ENCODE measurements at places on chromosomes 6 and 20.

GRCh38 chr20:431012-431904 lies 23.2 kb downstream of the RBCK1 start:
- DNase-seq: no peak

- no peak for DNase-seq
Observed at GRCh38 chr6:107677399-107677798, 146.7 kb downstream of the SCML4 start.

- DNase-seq: no peak
Observed at GRCh38 chr6:116030770-116031169, 29.9 kb downstream of the FRK start.

DNA sequence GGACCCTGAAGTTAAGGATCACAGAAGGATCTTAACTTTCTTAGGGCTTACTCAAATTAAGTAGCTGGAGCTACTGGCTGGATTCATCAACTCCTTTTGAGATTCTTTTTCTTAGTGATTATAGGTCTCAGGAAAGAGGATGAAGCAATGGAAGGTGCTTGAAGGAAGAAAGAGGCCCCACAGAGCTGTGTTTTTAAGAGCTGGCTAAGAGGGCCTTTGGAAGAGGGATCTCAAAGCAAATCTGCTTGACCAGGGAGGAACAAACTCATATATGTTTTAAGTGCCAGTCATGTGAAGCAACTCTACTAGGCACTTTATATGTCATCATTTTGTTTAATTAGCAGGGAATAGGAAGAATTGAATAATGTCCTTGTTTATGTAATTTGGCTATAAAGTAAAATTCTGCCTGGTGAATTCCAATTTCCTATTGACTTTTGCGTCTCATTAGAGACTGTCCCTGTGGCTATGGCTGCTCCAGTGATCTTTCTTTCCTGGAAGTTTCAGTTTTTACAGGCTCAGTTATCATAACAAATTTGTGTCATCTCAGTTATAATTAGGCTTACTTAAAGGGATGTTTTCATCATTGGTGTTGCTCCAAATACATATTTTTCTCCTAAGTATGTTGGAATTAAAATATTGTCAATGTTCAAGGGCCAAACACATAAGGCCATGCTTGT lies 222.8 kb upstream of the CITED2 start:
- DNase-seq: no peak

- DNase-seq: no peak
Observed at GRCh38 chr6:143691900-143692636, 14.3 kb downstream of the PHACTR2 start.

DNA sequence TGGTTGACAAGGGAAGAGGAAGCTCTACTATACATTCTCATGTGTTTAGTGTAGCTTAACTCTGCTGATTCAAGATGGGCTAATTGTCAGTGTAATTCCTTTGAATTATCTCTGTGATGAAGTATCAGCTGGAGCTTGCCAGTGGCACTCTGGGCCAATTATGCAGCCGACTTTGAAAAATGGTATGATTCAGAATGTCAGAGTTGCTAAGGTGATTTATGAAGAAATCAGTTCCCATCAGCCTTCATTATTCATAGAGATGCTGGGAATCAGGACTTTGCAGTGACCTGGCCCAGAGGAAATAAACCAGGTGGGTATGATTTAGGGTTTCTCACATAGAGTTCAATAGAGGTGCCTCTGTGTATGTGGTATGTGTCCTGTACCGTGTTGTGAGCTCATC lies 33.4 kb downstream of the KCNS1 start:
- no peak for DNase-seq

DNA sequence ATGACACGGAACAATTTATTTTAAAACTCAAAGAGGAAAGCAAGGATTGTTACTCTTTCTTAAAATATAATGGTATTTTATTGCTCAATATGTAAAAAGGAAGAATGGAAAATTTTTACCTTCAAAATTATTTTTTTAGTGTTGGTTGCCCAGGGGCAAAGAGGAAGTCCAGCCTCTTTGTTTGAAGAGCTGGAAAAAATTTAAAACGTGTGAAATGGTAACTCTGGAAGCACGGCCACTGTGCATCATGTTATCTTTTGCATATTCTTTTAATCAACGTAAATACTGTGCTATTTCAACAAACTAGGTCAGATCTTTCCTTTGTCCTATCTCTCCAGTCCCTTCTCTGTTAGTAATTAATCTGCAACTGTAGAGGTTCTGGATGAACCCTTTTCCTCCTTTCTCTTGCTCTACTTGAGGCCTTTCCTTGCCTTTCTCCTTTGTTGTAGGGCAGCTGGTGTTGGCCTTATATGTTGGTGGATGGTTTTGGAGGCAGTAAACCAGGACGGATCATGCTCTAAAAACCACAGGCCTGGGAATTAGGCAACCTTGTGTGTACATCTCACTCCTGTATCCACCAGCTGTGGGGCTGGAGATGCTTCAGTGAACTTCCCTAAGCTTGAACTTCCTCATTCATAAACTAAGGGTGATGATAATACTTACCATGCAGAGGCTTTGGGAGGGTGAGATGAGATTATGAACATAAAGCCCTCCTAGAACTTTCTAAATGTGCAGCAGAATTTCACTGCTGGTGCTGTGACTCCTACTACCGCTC lies 143.3 kb downstream of the PRL start:
- no peak for DNase-seq

GRCh38 chr20:44415833-44416715 lies 59.6 kb upstream of the TTPAL start:
- DNase-seq: no peak

GRCh38 chr20:14883324-14883723 lies 545.9 kb upstream of the FLRT3 start:
- DNase-seq: no peak

DNA sequence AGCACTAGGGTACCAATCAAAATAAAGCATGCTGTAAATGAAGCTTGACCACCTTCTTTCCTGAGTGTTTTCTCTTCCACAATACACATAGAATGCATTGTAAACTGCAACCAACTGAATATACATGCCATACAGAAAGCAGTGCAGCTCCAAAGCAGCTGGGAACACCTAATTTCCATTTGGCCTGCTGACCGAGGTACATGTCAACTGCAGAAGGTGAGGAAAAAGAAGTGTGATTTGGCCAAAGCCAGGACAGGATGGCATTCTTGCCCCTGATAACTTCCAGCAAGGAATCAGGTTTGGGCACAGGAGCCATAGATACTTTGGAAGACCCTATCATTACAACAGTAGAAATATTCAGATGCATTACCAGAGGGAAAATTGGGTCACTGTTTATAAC lies 258.4 kb downstream of the SLC35F1 start:
- no peak for DNase-seq

DNA sequence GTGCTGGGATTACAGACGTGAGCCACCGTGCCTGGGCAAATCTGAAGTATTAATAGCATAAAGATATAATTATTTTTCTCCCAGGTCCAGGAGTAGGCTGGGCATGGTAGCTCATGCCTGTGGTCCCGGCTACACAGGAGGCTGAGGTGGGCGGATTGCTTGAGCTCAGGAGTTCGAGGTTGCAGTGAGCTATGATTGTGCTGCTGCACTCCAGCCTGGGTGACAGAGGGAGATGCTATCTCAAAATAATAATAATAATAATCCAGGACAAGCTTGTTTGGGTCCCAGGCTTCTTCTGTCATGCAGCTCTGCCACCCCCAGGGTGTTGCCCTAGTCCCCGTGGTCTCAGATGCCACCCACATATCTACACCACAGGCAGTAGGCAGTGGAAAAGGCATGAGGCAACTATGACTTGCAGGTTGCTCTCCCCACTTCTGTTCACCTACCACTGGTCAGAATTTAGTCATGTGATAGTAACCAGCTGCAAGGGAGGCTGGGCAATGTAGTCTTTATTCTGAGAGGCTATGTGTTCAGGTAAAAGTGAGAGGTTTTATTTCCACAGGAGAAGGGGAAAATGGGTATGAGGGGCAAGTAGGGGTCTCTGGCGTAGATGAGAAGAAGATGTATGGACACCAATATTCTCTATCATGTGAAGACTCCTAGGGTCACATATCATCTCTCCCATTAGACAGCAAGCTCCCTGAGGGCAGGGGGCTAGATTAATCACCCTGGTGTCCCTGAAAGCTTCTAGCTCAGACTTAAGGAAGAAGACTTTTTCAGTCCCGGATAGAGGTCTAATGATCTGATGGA lies 25.7 kb downstream of the TCF15 start:
- no peak for DNase-seq

DNA sequence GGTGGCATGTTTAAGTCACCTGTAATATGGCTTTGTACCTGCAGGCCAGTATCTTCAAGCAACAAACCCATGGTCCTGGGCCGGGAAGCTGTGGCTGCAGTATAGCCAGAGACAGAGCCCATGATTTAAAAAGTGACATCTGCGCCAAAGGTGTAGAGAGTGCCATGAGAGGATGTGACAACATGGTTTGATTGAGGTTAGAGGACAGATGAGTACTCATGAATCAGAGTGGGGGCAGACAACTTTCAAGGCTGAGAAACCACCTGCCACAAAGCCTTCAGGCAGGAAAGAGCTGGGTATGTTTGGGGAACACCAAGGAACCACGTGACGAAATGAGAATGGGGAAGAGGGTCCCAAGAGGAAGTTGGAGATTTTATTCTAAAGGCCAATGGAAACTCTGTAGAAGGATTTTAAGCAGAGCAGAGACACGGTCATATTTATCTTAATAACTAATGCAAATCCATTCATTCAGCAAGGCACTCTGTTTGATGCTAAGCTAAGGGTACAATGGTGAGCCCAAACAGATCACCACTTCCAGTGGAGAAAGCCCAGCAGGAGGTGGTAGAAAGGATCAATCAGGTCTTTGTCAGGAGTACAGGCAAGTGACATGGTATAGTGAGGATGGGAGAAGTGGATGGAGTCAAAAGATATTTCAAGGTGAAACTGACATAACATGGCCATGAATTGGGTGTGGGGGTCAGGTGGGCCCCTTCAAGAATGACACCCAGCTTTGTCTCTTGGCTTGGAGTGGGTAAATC lies 3.4 kb upstream of the MICAL1 start:
- no peak for DNase-seq

DNA sequence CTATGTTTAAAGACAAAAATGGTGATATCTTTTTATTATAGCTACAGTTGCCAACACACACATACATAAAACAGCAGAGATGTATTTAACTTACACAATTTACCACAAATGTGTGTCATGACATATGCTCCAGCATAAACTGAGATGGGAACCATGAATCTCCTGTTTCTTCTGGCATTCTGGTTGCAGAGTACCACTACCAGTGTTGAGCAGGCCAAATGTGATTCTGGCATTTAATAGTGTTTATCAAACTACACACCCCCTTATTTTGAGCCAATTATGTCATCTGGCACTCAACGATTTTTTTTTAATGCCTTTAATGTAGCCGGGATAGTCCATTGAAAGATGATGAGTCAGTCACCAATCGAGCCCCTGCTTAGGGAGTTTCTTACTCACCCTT lies 59.0 kb upstream of the TPD52L1 start:
- DNase-seq: no peak

- no peak for DNase-seq
Observed at GRCh38 chr6:166430269-166430668, 47.5 kb upstream of the MPC1 start.

- no peak for DNase-seq
Observed at GRCh38 chr6:106385530-106385929, 25.0 kb downstream of the CRYBG1 start.

DNA sequence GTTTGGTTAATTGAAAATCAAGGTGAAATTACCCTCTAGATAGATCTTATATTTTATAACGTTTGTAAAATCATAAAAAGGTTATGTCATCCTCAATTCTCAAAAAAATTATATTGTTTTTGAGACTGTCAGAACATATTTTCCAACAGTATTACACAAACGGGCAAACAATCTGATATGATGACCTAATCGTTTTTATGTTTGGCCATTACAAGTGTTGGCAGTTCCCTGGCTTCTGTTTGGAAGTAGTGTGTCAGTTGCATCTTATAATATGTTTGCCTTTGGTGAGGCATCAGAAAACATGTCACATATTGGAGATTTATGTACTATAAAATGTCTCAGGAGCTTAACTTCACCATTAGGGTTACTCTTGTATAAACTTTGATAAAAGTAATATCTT lies 308.1 kb upstream of the EPHA7 start:
- DNase-seq: no peak

GRCh38 chr6:3291346-3291745 lies 32.6 kb downstream of the PSMG4 start:
- no peak for DNase-seq

DNA sequence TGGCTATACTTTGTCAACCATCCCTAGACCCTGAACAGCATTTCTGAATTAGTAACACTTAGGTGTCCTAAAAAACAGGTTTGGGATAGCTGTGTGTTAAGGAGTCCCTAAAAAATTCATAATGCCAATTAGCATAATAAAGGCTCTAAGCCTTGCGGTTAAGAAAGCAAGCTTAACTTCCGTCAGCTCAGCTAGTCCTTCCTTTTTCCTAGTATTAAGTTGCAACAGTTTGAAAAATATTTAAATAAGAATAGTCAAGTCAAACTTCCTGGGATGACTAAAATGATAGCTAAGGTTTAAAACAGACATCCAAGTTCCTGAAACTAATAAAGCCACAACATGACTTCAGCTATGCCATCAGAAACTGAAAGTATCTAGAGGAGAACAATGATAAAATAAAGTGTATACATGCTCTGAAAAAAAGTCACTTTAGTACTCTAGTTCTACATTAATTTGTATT lies 3.5 kb downstream of the AKIRIN2 start:
- DNase-seq: no peak

DNA sequence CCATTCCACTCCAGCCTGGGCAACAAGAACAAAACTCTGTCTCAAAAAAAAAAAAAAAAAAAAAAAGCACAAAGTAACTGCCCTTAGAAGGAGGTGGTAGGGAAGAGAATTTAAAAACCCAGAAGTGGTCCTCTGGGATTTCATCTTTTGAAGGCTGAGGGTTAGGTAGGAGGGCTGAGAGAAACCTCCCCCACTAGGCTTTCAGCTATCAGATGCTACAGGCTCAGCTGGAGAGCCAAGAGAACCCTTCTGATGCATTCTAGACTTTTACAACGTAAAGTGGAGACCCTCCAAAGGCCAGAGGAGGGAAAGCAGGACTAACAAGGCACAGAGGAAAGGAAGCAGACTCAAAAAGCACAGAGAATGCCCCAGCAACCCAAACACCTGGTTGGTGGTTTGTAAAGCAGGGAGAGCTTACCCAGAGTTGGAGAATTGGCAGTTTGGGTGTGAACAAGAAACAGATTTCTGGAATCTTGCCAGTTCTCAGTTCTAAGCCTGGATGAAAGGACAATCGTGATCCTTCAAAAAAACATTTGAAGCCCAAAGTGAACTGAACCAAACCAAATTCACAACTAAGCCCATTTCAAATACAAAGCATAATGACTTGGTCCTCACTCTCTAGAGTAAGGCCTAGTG lies 23.2 kb upstream of the SPAG4 start:
- DNase-seq: no peak

- DNase-seq: no peak
Observed at GRCh38 chr6:17043148-17043522, 58.7 kb upstream of the STMND1 start.

DNA sequence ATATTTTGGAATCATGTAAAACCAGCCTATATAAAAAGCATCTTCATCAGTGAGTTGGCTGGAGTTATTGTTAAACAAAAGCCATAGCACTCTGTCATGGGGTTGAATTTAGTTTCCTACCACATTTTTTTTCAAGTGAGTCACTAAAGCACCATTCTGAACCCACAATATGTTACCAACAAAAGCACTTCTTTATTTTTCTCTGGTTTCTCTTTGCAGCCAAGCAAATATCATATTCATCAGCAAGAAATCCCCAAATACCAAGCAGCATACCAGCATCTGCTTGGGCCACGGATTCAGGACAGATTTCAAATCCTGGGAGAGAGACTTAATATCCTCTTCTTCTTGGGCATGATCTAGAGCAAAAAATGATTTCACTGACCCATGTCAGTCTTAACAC lies 441.4 kb downstream of the BCKDHB start:
- DNase-seq: no peak

GRCh38 chr20:63173552-63174191 lies 42.3 kb downstream of the YTHDF1 start:
- DNase-seq: no peak
